Peyer's patch (tissue), 4 donors: ENCODE measurements at places on chromosomes 7 and 10.

- DNase-seq: no peak
Observed at GRCh38 chr10:2858452-2858851, 208.9 kb upstream of the PFKP start.

DNA sequence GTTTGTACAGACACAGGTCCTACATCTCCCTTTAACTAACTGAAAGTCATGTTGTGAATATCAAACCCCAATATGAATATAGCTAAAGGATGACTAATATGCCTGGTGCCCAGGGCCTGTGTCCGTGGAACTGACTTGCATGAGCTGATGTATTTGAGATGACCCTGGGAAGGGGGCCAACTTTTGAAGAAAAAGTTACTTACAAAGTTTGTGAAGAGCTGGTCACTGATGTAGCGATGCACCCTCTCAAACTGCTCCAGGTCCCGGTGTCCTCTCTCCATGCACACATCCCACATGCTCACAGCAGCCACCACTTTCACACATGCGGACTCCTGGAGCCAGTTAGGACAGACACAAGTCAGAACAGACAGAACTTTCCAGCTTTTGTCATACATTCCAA is 106.2 kb downstream of the ABCC2 start:
- no peak for DNase-seq

DNA sequence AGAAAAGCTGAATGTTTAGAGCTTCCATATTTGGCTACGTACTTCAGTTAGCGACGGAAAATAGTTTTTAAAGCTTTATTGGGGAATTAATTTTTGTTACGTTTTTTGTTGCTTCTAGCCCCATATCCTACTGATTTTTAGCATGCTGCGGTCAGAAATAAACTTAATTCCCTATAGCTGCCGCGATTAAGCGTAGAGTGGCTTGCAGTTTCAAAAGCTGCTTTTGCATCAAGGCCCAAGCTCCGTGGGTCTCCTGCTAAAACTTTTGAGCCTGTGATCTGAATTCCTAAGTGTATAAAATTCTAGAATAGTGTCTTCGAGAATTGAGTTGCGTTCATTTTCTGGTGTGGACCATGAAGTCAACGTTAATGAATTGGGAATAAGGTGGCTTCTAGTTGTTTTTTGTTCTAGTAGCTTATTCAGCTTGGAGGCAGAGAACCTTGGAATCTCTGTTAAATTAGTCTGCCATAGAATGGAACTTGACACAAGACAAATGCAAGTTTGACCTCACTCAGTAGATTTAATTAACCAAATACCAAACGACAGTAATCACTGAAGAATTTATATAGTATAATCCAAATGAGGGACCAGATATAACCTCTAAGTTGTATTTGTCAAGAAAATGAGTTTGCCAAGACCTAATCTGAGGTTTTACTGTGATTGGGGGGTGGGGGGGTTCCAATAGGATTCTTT is 977 bp downstream of the CALU start:
- DNase-seq: no peak

DNA sequence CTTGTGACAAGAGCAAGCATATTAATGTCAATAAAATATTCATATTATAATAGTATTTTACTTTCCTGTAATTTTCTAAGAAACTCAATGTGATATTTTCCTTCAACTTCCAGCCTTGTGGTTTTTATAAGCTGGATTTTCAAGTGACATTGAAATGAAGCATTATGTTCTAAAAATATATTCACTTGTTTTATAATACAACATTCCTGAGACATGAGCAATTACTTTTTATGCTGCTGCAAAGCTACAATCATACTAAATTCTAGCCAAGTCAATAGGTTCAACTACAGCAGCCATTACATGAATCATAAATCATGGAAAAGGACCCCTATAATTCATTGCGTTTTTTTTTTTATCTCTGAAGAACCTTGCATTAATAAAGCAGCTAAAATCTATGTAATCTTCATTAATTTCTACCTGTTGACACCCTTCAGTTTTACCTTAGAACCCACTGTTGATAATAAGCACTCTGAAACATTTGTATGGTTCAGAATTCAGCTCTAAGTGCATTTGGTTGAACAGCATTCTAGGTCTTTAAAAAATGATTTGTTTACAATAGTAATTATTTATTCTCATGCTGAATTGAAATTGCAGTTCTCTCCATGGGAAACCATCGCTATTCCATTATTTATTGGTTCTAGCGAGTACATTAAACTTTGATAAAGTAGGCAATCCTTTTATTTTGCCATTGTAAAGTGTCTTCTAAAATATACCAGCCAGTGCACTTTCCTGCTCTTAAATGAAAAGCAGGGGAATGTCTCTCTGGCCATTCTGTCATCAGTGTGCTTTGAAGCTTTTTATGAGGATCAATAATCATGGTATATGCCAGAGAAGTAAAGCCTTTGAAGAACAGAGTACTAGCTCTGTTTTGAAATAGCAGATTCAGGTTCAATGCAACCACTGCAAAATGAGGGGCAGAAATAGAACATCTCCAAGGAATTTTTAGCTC is 132.6 kb downstream of the GNAT3 start:
- no peak for DNase-seq

DNA sequence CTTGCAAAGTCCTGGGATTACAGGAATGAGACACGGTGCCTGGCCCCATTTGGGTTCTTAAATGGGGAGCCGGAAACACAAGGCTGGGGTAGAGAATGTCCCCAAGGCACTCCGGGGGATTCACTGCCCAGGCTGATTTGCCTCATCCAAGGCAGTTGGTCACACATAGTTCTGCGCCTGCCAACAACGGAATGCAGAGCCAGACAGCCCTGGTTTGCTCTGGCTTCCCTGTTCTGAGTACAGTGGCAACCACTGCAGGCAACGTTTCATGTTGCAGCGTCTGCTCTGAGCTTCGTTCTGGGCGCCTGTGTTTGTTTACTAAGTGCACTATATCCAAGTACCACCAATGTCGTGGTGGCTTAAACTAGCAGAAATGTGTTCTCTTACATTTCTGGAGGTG is 61.7 kb upstream of the C1QL3 start:
- DNase-seq: no peak

DNA sequence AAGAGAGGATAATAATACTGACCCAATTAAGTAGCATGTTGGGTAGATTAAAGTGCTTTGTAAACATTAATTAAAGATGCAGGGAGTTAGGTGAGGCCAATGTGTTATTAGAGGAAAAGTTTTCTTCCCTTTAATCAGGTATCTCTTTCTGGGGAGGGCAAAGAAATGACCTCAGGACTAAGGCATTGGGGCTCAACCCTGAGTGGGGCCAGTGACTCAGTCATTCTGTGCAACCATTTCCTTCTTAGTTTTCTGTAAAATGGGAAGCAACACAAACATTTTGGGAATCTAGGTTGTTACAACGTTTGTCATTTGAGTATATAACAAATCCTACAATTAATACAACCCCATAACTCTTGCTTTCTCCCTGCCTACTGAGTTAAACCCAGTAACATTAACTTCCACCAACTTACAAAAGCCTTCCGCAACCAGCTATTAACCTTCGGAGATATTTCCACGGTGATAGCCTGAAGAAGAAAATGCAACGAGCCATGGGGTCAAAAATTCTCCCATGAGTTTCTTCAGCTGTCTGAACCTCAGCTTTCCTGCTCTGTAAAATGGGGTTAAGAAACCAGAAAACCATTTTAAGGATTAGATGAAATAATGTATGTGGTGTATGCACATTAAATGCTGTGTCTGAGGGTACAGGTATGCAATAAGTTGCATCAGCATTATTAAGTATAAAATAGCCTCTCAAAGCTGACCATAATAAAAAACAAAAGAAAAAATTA is 965 bp upstream of the PROSER2 start:
- no peak for DNase-seq

- no peak for DNase-seq
Observed at GRCh38 chr10:103931603-103932002, 13.6 kb upstream of the STN1 start.

DNA sequence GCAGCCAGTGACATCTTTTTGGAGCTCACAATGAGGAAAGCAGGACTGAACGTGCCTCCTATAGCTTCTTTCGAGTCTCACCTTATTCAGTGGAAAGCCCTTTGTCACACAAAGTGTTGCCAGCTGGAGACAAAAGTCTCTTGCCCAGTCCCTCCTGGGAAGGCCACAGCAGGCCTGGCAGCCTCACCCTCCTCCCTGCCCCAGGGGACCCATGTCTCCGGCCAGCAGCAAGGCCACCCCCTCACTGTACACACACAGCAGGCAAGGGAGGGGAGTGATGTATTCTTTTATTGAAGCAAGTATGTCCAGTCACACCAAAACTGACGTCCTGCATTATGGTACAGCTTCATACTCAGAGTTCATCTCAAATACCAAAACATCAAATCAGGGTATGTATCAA is 56.0 kb downstream of the CSGALNACT2 start:
- DNase-seq: no peak

DNA sequence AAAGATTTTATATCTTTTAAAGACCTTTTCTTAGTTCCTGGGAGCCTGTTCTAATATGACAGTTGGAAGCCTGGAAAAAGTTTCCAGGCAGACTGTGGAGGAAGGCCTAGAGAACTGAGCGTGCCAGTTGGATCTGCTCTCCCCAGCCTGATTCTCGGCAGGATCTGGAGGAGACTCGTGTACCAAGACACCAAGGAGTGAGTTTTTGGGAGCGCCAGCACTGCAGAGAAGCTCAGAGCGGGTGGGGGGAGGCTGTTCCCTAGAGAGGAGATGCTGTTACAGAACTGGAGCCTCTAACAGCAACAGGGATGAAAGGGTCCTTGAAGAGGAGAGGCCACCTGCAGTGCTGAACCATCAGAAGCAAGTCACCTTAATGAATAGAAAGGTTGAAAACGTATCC is 52.9 kb downstream of the LYZL2 start:
- no peak for DNase-seq

DNA sequence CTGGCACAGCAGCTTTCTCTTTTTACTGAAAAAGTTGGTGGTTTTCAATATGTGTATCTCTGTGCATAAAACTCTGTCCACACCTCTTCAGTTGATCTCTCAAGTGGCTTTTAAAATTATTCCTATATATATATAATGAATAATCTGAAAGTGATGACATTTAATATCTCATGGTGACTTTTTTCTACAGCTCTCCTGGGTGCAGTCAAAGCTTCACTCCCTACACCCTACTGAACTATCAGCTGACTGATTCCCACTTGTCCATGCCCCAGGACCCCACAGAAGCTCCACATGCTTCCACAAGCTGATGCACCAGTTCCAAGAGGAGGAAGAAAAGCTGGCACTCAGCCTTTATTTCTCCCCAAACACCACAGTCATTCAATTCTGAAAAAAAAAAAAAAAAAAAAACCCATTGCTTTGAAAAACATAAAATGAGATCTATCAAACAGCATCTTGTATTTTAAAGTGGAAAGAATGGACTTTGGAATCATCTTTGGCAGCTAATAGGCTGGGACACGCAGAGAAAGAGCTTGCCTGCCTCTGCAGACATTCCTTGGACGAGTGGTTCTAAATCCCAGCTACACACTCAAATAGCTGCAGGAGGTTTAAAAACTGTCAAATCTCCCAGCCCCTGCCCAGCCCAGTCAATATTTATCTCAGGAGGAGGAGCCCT is 75.3 kb upstream of the GDF10 start:
- no peak for DNase-seq

DNA sequence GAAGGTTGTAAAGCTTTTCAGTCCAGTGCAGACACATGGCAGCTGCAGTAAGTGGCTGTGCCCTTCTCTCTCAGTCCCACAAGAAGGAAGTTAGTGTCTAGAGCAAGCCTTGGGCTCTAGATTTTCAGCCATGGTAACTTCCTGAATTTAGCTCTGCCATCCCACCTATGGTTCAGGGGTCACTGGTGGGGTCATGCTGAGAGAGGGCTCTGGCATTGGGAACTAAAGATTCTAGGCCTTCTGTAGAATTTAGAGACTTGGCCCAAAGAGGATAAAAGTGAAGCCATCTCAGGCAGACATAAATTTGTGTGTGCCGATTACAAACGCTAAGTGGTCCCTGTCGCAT is 113.5 kb downstream of the COL13A1 start:
- no peak for DNase-seq

DNA sequence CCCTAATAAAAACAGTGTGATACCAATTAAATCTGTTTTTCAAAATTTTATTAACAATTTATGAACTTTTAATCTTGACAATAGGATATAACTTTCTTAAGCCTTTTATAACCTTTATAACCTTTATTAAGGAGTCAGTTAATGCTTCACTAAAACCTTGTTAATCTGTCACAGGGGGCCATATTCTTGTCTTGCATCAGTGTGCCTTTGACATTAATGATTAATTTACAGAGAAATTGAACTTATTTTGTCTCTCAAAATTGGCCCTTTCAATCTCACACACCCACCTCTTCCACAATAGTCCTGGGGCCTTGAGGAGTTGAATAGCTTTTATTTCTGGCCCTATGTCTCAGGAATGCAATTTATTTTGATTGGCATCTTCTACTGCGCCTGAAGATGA is 68.5 kb downstream of the AKR1C4 start:
- DNase-seq: no peak

DNA sequence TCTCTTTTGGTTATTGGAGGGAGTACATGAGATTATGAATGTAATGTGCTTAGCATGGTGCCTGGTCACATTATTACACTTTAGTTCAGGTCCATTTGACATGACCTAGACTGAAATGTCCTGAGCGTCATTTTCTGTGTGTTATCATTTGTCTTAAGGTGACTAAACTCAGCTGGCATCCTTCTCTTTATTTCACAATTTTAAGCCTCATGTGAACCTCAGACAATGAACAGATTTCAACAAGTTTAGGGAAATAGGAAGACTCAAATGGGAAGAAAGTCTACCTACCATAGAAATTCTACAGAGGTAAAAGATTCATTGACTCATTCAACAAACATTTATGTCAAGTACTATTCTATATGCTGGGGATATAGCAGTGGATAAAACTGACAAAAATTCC is 70.2 kb upstream of the EXOC6 start:
- no peak for DNase-seq

DNA sequence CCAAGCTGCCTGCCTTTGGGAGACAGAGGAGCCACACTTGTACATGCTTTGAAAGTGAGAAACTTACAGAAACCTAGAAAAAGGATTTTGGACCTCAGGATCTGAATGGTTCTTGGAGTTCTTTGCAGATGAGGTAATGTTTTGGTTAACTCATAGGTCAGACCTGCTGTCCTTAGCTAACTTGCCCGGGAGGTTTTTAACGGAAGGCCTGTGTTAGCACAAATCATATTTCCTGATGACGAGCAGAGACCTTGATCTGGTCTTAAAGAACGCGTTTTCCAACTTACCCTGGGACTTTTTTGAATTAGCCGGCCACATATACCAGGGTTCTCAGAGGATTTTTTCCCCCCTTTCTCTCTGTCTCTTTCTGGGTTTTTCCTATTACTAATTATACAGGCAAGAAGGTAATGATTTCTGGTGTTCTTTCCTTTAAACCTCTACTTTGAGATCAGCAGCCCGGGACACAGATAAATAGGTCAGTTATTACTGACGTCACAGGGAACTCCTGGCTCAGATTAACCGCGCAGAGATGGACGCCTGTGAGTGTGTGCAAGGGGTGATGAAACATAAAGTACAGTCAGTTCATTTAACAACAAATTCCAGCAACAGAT is 101.7 kb upstream of the KLF6 start:
- no peak for DNase-seq

- DNase-seq: no peak
Observed at GRCh38 chr10:82267465-82267864, 392.5 kb downstream of the NRG3 start.
